Hindlimb muscle (tissue), 1 donor: ENCODE measurements at places on chromosomes 7 and 10. TPM values are rescaled to one million over a fixed set of nuclear protein-coding genes. Genes with fewer than 3 reads are reported as not detected.

ALOX5 gene
- 1.9 TPM for polyA plus RNA-seq

GRCh38 chr7:37095122-37095521 is 353.5 kb downstream of the ELMO1 start:
- DNase-seq, result no peak

- DNase-seq, result no peak
These were observed 70.8 kb downstream of the SGMS1 start for GRCh38 chr10:50552771-50553535.

DNA sequence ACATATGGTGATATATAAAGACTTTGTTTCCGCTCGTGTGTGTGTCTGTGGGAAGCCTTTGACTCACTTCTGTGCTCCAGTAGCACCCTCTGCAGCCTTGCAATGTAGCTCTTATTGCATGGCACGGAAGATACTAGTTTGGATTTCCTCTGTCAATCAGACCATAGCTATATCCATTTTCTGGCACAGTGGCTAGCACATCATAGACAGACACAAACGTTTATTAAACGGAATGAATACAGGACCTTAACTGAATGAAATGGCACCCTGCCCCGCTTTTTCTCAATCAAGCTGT is 124.0 kb upstream of the PTPN20 start:
- peak; percentile 29 for DNase-seq

DNA sequence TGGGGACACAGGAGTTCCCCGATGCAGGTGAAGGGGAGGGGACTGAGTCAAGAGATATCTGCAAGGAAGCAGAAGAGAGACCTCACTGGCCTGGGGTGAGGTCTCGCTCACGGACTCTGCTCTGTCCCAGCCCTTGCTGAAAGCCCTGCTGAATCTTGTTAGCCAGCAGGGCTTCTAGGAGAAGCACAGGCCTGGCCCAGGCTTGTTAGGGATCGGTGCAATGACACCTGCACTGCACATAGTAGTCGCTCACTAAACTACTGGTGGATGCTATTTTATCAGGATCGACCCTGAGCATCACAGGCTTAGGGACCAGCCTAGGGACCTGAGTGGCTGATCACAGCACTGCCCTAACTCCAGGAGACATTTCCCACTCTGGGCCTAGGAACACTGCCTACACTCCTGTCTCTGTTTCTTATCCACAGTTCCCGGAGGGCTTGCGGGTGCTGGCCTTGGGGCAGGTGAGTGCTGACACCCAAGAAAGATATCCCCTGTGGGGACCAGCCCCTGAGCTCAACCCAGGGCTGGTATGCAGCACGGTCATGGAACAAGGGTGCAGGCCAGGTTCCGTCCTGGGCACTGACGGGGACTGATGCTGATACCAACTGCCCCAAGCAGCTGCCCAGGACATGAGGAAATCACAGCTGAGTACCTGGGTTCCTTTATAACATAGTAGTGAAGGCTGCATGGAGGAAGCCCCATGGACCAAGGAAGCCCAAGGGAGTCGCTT is 13.0 kb downstream of the ELN start:
- DNase-seq, result no peak
